ENCODE measurements at places on chromosomes 5 and 9. TPM values are rescaled to one million over a fixed set of nuclear protein-coding genes. Genes with fewer than 3 reads are reported as not detected.

The LCN1 gene
- not detected for total RNA-seq

The ANKH gene
- total RNA-seq = 65.7 TPM

The TLR4 gene
- total RNA-seq = not detected

The FAM81B gene
- total RNA-seq = not detected

The ITGA2 gene
- total RNA-seq = 14.1 TPM

The IFNA21 gene
- not detected for total RNA-seq

The DEPDC1B gene
- 6.0 TPM for total RNA-seq

The PCDH1 gene
- total RNA-seq = 15.7 TPM

The PRSS3 gene
- total RNA-seq = 1.4 TPM

The MARCOL gene
- not detected for total RNA-seq

The SLC6A7 gene
- total RNA-seq = not detected

The NUDCD2 gene
- total RNA-seq = 57.8 TPM

The EIF4E1B gene
- total RNA-seq = not detected

The PROB1 gene
- total RNA-seq = 3.1 TPM

The ENTPD2 gene
- total RNA-seq = 13.4 TPM

The HRH2 gene
- total RNA-seq = not detected

The TESK1 gene
- 32.1 TPM for total RNA-seq

The CLIC3 gene
- 1.2 TPM for total RNA-seq

The PCA3 gene
- not detected for total RNA-seq

The IL5 gene
- not detected for total RNA-seq

The LCN6 gene
- not detected for total RNA-seq

The SPATA31A3 gene
- total RNA-seq = not detected

The AFAP1L1 gene
- 4.8 TPM for total RNA-seq

The DMRT3 gene
- not detected for total RNA-seq

The NDUFAF2 gene
- 141 TPM for total RNA-seq

The FCN2 gene
- not detected for total RNA-seq

The LHX3 gene
- 0.22 TPM for total RNA-seq

The TMEM174 gene
- total RNA-seq = not detected

The PCDHGA12 gene
- total RNA-seq = 0.79 TPM

The IGFBPL1 gene
- not detected for total RNA-seq

The CNTFR gene
- total RNA-seq = not detected

The NR5A1 gene
- total RNA-seq = not detected

The SNCAIP gene
- total RNA-seq = 0.12 TPM

The HAVCR2 gene
- total RNA-seq = 0.17 TPM

The DBH gene
- total RNA-seq = not detected

The DNAH5 gene
- total RNA-seq = 0.05 TPM

The ADRB2 gene
- total RNA-seq = 6.9 TPM

The SLC34A1 gene
- not detected for total RNA-seq

The GARNL3 gene
- total RNA-seq = 4.9 TPM

The PCDHB14 gene
- 6.2 TPM for total RNA-seq

Measured in MCF 10A (cell line).